Activated CD4-positive, alpha-beta T cell treated with anti-CD3 and anti-CD28 coated beads, Interleukin-2, amount 10 ng/mL, durations not matched to agents 7 days and 5 days (primary cell): ENCODE measurements at places on chromosomes 1 and 21.

GRCh38 chr1:238954865-238955264 is 431.5 kb upstream of the CHRM3 start:
- no peak for DNase-seq

GRCh38 chr1:58649555-58649954 is 50.3 kb downstream of the MYSM1 start:
- peak; percentile 17 for DNase-seq

DNA sequence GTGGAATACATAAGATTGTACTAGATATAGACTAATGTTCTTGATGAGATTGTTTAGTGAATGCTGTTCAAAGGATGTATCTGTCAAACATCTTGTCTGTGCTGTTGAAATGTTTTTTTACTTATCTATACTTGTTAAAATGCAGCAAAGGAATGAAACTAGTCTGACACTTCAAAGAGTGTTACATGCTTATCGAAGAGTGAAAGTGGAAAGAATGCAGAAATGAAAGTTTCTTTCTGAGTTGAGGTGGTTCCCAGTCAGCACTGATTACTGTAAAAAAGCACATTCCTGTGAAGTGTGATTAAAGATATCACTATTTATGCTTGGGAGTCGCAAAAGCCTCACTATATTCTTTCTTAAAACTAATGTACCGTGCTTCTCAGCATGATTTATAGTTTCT is 1225.2 kb downstream of the NCAM2 start:
- DNase-seq, result no peak

DNA sequence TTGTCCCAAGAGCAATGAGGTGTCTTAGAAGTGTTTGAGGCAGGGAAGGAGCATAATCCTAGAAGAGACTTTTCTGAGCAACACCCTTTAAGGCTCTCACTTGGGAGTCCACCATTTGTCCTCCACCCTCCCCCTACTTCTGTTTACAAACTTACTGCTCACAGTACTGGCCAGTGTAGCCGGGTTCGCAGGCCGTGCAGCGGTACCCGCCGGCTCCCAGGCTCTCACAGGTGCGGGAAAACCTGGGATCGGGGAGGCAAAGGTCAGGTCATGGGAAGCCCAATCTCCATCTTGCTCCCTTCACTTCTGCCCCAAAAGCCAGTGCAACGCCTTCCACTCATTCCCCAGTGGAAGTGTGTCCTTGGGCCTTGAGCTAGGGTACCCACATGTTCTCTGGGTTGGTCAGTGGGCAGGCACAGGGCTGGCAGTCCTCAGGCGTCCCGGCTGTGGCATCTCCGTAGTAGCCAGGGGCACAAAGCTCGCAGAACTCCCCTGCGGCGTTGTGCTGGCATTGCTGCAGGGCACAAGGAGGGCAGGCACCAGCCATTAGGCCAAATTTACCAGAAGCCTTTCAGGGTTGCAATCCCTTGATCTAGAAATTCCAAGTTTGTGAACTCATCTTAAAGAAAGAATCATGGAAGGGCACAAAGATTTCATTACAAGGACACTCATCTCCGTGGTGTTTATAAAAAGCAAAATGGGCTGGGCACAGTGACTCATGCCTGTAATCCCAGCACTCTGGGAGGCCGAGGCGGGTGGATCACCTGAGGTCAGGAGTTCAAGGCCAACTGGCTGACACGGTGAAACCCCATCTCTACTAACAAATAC is 49.8 kb downstream of the LDLRAD2 start:
- DNase-seq, result no peak

GRCh38 chr1:22575532-22576149 is 12.4 kb downstream of the EPHA8 start:
- no peak for DNase-seq

DNA sequence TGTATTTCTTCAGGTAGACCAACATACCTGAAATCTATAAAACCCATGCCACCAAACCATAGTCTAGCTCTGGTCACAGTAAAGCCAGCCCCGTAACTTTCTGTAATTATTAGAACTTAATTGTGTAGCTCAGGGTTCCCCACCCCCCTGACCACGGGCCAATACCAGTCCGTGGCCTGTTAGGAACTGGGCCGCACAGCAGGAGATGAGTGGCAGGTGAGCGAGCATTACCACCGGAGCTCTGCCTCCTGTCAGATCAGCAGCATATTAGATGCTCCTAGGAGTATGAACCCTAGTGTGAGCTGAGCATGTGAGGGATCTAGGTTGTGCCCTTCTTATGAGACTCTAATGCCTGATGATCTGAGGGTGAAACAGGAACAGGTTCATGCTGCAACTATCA is 14.6 kb downstream of the TENT5C start:
- DNase-seq, result no peak

DNA sequence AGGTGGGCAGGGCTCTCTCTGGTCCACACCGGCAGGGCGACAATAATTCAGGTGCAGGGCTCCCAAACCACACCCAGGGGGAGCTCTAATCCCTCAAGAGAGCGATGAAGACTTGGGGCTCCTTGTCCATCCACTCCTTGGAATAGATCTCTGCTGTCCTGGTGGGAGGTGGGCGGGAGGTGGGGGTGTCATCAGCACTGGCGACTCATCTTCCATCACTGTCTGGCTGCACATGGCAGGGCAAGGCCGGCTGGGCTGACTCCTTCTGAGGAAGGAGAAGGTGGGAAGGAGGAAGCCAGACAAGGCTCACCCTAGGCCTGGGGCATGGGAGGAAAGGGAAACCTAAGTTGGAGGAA is 29.3 kb downstream of the TNNT2 start:
- DNase-seq, result peak; percentile 37

GRCh38 chr1:240492832-240493440 is 119.0 kb downstream of the GREM2 start:
- DNase-seq, result no peak
